ENCODE measurements at places on chromosomes 11 and 22.

DNA sequence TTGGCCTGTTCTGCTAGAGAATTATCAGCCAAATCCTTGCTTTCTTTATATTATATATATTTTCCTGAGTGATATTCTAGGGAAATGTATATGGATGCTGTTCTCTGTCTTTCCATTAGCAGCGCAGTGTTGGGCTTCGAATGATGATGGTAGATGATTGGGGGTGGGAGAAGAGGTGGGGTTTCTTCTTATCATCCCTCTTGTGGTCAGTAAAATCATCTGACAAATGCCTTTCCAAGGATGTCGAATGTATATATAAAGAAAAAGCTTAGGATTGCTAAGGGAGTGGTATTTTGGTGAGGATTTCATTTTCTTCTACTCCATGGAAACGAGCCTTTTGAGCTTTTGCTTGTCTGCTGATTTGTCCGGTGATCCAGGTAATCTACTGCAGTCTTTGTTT, 48.9 kb downstream of the ARHGEF12 start:
- no peak for DNase-seq

DNA sequence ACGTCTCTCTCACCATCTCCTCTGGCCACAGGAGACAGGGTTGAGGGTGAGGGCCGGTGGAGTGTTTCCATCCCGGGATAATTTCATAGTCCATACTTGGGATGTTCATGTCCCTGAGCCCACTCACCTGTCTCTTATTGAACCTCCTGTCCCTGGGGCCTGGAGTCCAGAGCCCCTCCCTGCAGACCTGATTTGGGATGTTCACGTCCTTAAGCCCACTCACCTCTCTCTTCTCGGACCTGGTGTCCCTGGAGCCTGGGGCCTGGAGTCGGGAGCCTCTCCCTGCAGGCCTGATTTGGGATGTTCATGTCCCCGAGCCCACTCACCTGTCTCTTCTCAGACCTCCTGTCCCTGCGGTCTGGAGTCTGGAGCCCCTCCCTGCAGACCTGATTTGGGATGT, 868.2 kb downstream of the BRD1 start:
- DNase-seq: no peak

DNA sequence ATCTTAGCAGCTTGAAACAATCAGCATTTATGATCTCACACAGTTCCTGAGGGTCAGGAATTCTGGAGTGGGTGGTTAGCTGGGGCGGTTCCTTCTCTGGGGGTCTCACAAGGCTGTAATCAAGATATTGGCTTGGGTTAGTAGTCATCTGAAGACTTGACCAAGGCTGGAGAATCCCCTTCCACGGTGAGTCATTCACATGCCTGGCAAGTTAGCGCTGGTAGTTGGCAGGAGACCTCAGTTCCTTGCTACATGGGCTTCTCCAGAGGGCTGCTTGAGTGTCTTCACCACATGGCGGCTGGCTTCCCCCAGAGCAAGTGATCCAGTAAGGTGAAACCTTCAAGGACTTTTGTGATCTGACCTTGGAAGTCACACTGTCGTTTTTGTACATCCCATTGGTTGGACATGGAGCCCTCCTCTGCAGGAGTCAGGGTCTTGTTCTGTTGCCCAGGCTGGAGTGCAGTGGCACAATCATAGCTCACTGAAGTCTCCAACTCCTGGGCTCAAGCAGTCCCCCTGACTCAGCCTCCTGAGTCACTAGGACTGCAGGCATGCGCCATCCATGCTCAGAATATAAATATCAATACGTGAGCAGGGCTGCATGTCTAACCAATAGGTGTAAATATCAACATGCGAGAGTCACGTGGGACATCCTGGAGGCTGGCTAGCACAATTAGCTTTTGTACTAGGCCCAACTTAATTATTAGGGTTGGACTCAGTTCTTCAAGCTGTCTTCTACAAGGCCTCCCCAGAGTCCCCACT, 7.2 kb upstream of the NIPSNAP1 start:
- no peak for DNase-seq

GRCh38 chr11:110134110-110134509, 40.9 kb downstream of the ZC3H12C start:
- DNase-seq: no peak

GRCh38 chr11:58186938-58187337, 1.9 kb upstream of the OR9Q2 start:
- DNase-seq: no peak

DNA sequence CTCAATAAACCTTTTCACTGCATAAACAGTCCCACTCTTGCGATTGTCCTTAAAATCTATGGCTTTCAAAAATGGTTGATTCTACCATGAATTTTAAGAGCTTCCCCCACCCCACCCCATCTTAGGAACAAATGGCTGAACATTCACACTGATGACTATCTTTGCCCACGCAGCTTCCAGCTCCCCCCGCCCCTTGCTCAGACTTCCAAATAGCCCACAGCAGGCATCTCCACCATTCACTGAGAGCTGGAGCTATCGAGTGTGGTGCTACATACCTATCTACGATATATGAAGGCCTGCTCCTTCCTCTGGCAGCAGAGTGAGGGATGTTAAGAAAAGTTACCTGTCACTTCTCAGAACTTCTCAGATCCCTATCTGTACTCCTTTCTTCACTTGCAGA, 26.7 kb downstream of the EIF3F start:
- DNase-seq: no peak

GRCh38 chr11:6356503-6357055, 33.7 kb upstream of the SMPD1 start:
- no peak for DNase-seq

DNA sequence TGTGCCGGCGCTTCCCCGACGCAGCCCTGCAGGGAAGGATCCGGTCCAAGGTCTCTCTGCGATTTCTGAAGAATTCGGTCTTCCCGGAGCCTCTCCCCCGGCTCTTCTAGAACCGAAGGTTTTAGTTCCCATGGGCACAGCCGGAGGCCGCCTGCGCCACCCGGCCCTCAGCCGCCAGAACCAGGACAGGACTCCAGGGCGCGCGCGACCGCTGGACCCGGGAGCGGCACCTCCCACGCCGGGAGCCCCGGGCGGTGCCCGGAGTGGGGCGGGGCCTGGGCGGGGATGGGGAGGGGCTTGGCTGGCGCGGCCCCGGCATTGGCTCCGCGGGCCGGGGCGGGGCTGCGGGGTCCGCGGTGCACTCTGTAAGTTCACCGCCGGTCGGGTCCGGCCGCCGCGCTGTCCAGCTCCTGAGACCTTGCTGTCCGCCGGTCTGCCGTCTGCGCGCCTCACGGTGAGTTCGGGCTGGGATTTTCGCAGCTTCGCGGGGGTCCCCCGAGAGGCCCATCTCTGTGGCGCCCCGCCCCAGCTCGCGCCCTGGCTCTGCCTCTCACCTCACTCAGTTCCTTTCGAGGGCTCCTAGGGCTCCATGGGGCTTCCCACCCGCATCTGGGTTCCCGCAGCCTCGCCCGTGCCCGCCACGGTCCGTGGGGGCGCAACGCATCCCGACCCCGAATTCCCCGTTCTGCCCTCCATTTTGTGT, at the start of gene CDC42EP2:
CDC42EP2 (plus strand) TSS at position 366 of the 703 bp plus-strand sequence. CDS start 6,033 bp downstream, outside the sequence.
- peak; percentile 90 for DNase-seq

DNA sequence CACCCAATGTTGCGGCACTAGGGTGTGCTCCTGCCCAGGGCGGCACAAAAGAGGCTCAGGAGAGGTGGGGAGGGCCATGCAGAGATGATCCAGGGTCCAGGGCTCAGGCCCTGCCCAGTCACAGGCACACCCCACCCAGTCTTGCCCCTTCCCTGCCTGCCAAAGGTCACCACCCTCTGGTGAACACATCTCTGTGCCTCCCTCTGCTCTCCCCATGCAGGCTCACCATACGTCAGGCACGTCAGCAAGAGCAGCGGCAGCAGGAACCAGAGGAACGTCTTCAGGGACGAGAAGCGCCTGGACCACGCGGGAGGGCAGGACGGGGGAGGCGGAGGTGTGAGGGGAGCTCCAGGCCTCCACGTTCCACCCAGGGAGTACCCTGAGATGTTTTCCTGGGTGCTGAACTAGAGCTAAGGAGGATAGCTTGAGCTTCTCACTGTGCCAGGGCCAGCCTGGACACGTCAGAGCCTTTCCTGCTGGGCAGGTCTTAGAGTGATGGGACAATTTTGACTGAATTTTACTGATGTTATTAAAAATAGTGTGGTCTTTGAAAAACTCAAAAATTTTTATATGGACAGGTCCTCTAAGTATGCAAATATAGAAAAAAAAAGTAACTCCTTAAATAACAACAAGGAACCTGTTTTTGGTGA, 7.2 kb downstream of the SUN2 start:
- DNase-seq: no peak

GRCh38 chr11:73342633-73343032, 33.6 kb upstream of the RELT start:
- DNase-seq: no peak

- peak; percentile 64 for DNase-seq
Observed at GRCh38 chr11:125263268-125263790, 98.8 kb downstream of the PKNOX2 start.

DNA sequence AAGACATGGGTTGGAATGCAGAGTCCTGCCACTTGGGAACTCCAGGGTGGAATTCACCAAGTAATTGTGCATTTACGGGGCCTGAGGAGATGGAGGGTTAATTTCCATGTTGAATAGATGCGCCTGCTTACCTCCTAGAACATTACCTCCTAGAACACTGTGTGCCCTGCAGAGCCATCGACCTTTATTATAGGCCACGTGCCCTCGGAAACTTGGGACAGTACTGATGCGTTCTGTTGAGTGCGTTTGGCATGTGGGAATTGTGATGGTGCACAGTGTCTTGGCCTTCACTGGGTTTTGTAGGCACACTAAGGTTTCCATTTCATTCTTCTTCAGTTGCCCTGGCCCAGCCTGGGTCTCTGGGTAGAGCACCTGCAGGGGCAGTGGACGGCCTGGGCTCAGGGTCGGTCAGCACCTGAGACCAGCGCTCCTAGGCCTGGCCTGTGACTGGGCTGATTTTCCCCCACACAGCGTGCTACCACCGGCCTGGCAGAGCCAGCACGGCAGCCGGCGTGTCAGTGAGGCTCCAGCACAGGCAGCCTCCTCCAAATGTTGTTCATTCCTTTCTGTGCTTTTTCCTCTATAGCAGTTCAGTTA, 12.7 kb downstream of the TRMU start:
- no peak for DNase-seq

- no peak for DNase-seq
Observed at GRCh38 chr11:72683782-72684200, 9.6 kb upstream of the PDE2A start.

DNA sequence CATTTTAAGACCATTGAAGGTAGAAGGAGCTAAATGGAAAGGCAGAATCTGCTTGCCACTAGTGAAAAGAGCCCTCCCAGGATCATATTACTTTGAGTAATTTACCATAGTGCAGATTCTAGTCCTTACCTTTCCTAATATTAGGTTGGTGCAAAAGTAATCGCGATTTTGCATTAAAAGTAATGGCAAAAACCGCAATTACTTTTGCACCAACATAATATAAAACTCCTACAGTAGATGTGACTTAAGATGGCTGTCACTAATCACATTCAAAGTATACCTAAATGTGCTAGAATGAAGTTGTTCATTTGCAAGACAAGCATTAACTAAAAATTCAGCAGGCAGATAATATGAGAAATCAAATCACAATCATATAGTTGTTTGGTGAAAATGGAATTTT, 38.1 kb upstream of the ARL14EP start:
- DNase-seq: no peak

DNA sequence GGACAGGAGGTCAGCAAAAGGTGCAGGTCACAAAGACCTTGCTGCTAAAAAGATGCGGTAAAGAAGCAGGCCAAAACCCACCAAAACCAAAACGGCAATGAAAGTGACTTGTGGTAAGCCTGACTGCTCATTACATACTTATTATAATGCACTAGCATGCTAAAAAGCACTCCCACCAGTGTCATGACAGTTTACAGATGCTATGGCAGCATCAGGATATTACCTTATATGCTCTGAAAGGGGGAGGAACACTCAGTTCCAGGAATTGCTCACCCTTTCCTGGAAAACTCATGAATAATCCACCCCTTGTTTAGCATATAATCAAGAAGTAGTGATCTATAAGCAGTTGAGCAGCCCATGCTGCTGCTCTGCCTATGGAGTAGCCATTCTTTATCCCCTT, 45.2 kb upstream of the SLC5A12 start:
- no peak for DNase-seq

GRCh38 chr11:22976146-22976545, 115.9 kb upstream of the CCDC179 start:
- no peak for DNase-seq

- no peak for DNase-seq
Observed at GRCh38 chr11:59953463-59954218, 10.2 kb upstream of the OOSP4A start.

- no peak for DNase-seq
Observed at GRCh38 chr11:129960216-129961214, 42.1 kb downstream of the PRDM10 start.

- no peak for DNase-seq
Observed at GRCh38 chr11:119918347-119918746, 189.3 kb upstream of the NECTIN1 start.

GRCh38 chr11:94272738-94273313, 31.6 kb upstream of the IZUMO1R start:
- DNase-seq: no peak

- DNase-seq: no peak
Observed at GRCh38 chr11:117634756-117635603, 162.0 kb downstream of the DSCAML1 start.

- DNase-seq: no peak
Observed at GRCh38 chr11:100232006-100232405, 455.1 kb upstream of the ARHGAP42 start.

- DNase-seq: no peak
Observed at GRCh38 chr11:130705670-130706421, 210.4 kb downstream of the SNX19 start.

DNA sequence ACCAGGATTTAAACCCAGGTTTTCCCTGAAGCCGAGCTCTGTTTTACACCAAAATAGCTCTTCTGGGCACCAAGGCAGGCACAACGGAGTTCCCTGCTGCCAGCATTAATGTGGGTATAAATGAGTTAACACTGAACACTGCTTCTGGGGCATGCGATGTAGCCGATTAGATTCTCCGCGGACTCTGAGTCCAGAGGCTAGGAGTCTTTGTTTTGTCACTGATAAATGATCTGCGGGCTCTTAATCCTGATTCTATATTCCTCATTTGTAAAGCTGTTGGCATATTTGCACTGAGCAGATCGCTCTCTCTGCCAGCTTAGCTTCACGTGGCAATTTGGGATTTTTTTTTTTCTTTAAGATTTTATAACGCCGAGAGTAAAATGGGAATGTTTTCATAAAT, 16.8 kb upstream of the LDLRAD3 start:
- no peak for DNase-seq

DNA sequence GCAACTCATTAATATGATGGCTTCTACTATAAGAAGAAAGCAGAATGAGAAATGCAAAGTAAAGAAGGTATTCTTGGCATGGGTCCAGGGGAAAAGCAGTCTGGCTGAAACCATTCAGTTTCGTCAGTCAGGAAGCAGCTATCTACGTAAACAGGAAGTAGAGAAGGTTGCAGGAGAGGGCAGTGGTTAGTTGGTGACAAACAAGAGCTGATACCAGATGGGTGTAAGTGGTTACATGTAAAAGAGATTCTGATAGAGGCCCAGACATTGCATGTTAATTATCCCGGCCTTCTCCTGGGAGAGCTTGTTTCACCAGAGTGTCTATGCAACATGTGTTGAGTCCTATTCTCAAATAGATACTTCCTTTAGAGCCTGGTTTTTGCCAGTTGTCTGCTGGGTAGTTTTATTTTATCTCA, 58.4 kb upstream of the PSMA1 start:
- peak; percentile 23 for DNase-seq

- DNase-seq: no peak
Observed at GRCh38 chr11:73314117-73314961, 6.3 kb downstream of the ARHGEF17 start.

GRCh38 chr11:122048401-122048800, 67.6 kb downstream of the BLID start:
- no peak for DNase-seq

GRCh38 chr11:92406472-92406871, 181.9 kb downstream of the FAT3 start:
- DNase-seq: no peak
